ENCODE measurements at places on chromosomes 2 and 18.
A peak's percentile ranks its signal among the peaks of the same experiment; 100 is the strongest.

- DNase-seq: no peak
These were observed 19.3 kb downstream of the STK25 start for GRCh38 chr2:241489088-241489487.

- no peak for DNase-seq
These were observed 22.3 kb downstream of the COL4A3 start for GRCh38 chr2:227186751-227187150.

GRCh38 chr2:112483831-112484230 is 1.9 kb downstream of the TTL start:
- no peak for DNase-seq

GRCh38 chr2:29192526-29192925 is 77.3 kb downstream of the CLIP4 start:
- DNase-seq: no peak

DNA sequence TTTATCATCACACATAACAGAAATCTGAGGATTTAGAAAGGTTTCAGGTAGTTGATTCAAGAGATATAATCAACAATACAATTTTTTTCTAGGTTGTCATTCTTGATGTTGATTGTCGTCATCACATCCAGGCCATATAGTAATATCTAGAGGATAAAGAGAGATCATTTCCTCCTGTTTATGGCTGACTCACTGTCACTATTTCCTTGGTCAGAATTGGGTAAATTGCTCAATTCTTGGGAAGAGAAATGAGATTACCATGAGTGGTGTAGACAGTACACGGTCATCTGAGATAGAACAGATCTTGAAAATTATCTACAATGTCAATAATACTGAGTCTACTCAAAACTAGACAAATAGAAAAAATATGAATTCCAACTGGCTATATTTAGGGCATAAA is 78.8 kb downstream of the ZNF804A start:
- no peak for DNase-seq

- no peak for DNase-seq
These were observed 90.7 kb upstream of the GCFC2 start for GRCh38 chr2:75801234-75801982.

GRCh38 chr18:33605250-33605649 is 27.2 kb downstream of the ASXL3 start:
- DNase-seq: no peak

DNA sequence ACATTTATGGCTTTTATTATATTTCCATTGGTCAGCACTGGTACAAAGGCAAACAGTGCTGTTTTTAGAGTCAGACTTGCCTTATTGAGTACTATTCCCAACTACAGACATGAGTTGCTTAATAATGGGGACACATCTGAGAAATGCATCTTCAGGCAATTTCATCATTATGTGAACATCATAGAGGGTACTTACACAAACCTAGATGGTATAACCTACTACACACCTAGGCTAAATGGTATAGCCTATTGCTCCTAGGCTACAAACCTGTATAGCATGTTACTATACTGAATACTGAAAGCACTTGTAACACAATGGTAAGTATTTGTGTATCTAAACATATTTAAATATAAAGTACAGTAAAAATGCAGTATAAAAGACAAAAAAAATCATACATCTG is 36.4 kb downstream of the OLA1 start:
- no peak for DNase-seq

DNA sequence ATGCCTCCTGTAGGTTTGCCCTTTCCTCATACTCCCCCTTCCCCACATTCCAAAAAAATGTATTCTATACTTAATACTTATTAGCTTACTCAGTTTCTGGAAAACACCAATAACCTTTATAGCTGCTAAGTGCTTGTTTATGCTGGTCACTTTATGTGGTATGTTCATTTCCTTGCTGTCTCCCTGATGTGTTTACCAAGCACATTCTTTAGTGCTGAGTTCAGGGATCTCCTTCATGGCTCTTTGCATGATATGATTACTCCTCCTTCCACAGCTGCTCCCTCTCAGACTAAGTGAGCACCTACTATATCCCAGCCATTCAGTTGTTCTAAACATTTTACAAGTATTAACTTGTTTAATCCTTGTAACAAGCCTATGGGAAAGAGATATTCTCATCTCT is 698.3 kb upstream of the FANCL start:
- no peak for DNase-seq

GRCh38 chr2:199455545-199456382 is 2.0 kb downstream of the SATB2 start:
- no peak for DNase-seq

- no peak for DNase-seq
These were observed 77.2 kb downstream of the EIPR1 start for GRCh38 chr2:3300224-3300995.

GRCh38 chr2:150325656-150326314 is 161.7 kb downstream of the RND3 start:
- no peak for DNase-seq

DNA sequence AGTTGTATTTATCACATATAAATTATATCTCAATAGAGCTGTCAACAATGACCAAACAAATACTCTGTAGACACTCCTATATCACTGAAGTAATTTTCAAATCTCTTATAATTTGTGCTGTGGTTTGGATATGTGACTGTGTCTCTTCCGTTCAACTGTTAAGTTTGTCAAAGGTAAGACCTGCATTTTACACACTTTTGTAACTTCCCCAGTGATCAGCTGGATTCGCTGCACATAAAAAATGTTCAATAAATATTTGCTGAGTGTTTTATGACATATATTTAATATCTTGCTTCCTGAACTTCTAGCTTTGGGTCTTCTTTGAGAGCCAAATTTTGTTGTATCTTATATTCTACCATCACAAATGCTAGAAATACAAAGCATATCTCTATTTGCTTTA is 57.3 kb upstream of the ROCK1 start:
- no peak for DNase-seq

GRCh38 chr18:60417946-60418345 is 45.4 kb upstream of the MC4R start:
- DNase-seq: no peak

GRCh38 chr2:140747665-140748064 is 1383.2 kb downstream of the LRP1B start:
- no peak for DNase-seq

DNA sequence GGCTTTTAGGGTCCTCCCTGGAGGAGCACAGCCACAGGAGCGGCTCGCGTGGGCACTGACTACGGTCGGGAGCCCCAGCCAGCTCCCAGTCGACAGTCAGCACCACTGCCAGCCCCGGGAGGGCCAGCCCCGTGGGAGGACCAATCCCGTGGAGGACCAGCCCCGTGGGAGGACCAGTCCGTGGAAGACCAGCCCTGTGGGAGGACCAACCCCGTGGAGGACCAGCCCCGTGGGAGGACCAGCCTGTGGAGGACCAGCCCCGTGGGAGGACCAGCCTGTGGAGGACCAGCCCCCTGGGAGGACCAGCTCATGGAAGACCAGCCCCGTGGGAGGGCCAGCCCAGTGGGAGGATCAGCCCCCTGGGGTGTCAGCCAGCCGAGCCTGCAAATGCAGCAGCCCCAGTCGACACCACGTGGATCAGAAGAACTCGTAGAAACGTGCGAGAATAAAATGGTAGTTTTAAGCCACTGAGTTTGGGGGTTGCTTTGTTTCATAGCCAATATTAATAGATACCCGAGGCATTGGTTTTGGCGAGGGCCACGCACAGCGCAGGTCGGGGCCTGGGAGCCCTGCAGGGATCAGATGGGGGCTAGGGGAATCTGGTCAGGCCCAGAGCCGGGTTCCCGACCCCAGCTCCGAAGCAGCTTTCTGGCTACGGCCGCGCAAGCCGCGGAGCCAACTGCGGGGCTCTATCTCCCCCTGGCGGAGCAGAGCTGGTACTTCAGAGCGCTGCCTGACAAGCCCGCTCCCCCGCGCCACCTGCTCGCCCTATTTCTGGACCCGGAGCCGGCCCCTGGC is 73.0 kb downstream of the TEX51 start:
- peak; percentile 28 for DNase-seq

- no peak for DNase-seq
These were observed 119.2 kb downstream of the ANTXR1 start for GRCh38 chr2:69131983-69132675.

GRCh38 chr2:19360266-19360965 is 2.0 kb upstream of the OSR1 start:
- DNase-seq: no peak

DNA sequence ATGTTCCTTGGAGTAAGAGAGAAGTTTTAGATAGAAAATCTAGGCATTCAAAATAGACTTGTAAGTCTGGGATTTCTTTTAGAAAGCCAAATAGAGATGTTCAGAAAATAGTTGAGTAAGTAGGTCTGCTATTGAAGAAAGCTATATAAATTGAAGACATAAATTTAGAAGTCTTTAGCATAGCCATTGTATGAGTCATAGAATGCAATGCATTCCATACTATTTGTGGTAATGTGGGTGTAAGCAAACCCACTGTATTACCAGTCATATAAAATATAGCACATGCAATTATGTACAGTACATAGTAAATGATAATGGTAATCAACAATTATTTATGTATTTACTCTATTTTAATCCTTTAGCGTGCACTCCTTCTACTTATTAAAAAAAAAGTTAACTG is 14.1 kb downstream of the MC4R start:
- DNase-seq: no peak

GRCh38 chr2:147173798-147174197 is 671.0 kb upstream of the ACVR2A start:
- no peak for DNase-seq

- no peak for DNase-seq
These were observed 302.9 kb upstream of the NXPH2 start for GRCh38 chr2:139083121-139083520.

GRCh38 chr2:38602136-38602731 is 494 bp downstream of the HNRNPLL start:
- no peak for DNase-seq

GRCh38 chr2:207879536-207879935 is 109.8 kb upstream of the FZD5 start:
- no peak for DNase-seq

DNA sequence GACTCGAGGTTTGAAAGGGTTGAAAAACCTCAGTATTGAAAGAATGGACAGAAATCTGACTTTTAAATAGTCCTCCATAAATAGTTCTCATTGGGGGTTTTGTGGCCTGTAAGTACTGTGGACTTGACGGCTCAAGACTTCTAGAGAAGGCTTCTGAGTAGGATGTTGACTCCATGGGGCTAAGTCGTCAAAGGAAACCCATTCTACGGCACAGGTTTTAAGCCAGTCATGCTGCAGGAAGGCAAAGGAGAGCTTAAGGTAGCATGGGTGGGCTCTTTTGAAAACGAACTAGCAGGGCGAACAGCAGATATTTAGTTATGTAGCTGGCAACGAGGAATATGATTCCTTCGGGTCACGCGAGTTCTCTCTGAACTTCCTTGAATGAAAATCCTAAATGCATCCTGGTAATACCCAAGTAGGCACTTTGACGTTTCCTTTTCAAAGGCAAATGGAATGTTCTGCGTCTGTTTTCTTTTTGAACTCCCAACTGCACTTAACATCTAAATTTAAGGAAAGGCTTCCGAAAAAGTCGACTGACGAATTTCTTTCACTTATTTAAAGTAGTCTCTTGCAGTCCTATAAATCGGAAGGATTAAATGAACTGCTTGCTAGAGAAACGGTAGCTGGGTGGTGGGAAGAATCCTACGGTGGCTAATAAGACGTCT is 1.1 kb upstream of the NEDD4L start:
- DNase-seq: no peak

DNA sequence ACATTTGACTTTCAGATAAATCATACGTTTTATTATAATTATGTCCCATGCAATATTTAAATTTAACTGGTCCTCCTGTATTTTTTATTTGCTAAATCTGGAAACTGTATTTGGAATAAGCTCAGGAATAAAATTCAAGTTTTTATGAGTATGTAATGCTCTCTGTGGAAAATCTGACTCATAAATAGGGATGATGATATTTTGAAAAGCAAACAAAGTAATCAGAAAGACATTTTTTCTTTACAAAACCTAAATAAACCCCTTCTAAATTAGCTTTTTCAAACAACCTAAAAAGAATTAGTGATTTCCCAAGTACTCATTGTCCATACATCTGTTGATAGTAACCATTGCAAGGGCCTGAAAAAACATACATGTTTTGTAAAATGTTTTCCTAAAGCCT is 41.1 kb downstream of the ASB1 start:
- DNase-seq: no peak

- no peak for DNase-seq
These were observed 834.4 kb upstream of the DDX18 start for GRCh38 chr2:116979916-116980764.

- DNase-seq: no peak
These were observed 83.2 kb upstream of the TFCP2L1 start for GRCh38 chr2:121368155-121368554.

- no peak for DNase-seq
These were observed 704.9 kb downstream of the DCDC2C start for GRCh38 chr2:4408321-4408720.

- no peak for DNase-seq
These were observed 115.8 kb downstream of the SS18 start for GRCh38 chr18:25974630-25975077.

DNA sequence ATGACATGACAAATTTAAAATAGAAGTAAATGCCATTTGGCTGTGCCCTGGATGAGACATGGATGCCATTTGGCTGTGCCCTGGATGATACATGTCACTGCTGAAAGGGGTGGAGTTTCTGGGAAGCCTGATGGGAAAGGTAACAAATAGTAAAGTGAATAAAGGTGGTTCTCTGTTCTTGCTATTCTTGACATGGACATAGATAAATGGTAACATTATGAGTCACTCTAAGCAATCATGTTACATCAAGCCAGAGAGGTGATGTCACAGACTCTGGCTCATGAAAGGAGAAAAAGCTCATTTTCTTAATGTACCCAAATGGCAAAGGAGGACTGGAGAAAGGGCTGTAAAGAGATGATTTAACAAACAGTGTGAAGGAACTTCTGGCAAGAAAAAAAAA is 86.4 kb downstream of the EML6 start:
- DNase-seq: no peak

GRCh38 chr18:79819968-79820351 is 22.2 kb downstream of the KCNG2 start:
- DNase-seq: no peak

DNA sequence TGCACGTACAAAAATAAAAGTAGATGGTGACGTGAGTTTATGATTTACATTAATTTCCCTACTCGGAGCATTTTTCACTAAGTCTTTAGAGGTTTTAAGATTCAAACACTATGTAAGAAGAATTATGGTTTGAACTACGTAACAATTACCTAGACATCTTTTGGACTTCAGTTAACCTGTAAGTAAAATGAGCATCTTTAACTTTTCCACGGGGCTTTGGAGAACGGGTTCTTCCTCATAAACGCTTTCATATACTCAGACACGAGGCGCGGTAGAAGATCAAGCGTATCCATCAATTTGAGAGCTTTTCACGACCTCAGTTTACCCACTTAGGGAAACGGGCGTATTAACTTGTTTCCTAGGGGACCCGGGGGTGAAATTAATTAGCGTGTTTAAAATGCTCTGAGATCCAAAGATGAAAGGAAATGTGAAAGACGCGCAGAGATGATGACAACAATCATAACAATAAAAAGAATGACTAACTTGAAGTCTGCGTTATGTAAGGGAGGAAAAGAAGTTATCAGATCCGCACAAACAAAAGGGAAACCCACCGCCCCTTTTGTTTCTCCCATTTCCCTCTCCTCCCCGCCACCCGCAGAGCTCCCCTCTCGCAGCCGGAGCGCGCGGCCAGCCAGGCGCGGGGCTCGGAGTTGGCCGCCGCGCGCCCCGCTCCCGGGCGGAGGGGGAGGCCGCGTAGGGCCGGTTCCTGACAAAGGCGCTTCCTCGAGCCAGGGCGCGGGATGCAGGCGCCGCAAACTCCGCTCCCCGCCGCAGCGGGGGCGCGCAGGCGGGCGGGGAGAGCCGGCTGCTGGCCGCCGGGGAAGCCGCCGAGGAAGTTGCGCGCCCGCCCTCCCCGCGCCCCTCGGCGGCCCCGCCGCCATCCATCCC is 807 bp downstream of the PELI1 start:
- no peak for DNase-seq

All from NCI-H1930 (cell line).